ENCODE measurements at places on chromosomes 7 and 10.

GRCh38 chr10:118729641-118730258 is 25.0 kb downstream of the CACUL1 start:
- no peak for DNase-seq

- no peak for DNase-seq
Observed at GRCh38 chr7:111030336-111030735, 60.6 kb upstream of the LRRN3 start.

GRCh38 chr7:140165422-140165821 is 11.4 kb downstream of the KDM7A start:
- DNase-seq, result no peak

- no peak for DNase-seq
Observed at GRCh38 chr7:142104550-142105527, 6.7 kb upstream of the MGAM2 start.

- no peak for DNase-seq
Observed at GRCh38 chr10:97180986-97181385, 4.8 kb downstream of the SLIT1 start.

DNA sequence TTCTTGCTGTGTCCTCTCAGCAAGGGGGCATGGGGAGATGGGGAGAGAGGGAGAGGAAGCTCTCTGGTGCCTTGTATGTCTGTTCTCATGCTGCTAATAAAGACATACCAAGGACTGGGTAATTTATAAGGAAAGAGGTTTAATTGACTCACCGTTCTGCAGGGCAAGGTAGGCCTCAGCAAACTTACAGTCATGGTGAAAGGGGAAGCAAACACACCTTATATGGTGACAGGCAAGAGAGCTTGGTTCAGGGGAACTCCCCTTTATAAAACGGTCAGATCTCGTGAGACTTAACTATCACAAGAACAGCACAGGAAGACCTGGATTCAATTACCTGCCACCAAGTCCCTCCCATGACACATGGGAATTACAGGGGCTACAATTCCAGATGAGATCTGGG is 464.7 kb upstream of the CELF2 start:
- no peak for DNase-seq
